Retinal pigment epithelial cell (primary cell): ENCODE measurements at places on chromosomes 13 and 19.

DNA sequence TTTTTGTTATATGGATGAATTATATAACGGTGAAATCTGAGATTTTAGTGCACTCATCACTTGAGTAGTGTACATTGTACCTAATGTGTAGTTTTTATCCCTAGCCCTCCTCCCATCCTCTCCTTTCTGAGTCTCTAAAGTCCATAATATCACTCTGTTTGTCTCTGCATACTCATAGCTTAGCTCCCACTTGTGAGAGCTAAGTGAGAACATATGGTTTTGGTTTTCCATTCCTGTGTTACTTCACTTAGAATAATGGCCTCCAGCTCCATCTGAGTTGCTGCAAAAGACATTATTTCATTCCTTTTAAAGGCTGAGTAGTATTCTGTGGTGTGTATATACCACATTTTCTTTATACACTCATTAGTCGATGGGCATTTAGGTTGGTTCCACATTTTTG, 94.0 kb downstream of the SLC10A2 start:
- DNase-seq: no peak

DNA sequence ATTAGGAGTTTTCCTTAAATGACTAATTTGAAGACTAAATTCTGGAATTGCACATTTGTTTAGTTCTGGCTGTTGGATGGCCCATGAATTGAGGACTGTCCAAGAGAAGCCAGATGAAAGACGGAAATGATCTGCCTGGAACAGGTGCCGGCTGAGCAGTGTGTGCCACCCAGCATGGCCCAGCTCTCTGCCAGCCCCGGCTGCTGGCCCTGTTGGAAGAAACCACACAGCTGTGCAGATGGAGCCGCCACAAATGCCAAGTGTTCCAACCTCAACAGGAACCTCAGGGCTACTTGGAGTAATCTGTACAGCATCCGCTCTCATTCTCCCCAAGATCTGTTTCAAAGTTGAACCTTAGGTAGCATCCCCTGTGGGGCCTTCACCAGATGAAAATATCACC, 67.0 kb upstream of the STARD13 start:
- DNase-seq: no peak

DNA sequence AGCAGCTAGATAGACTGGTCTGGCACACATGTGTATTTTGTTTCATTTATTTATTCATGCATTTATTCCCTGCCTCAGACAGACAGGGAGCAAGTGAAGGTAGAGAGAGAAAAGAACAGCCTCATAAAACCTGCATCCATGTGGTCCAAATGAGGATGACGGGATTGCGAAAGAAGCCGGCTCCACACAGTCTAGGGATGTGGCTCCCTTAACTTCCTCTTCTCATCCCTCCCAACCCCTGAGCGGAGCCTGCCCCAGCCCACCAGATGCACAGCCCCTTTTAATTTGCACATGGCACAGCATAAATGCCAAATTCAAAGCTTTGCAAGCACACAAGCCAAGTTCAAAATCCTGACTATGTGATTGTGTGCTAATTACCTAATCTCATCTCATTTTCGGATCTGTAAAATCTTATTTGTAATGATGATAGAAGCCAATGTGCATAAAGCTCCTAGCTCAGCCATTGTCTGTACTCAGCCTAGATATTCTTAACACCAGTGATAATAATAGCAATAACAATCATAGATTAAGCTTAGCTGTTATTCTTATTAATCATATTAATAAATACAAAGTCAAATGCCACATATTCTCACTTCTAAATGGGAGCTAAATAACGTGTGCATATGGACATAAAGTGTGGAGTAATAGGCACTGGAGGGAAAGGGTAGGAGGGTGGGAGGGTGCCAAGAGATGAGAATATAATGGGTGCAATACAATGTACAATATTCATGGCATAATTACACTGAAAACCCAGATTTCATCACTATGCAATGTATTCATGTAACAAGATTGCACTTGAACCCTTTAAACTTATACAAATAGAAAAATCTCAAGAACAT, 156.3 kb downstream of the DCT start:
- no peak for DNase-seq

DNA sequence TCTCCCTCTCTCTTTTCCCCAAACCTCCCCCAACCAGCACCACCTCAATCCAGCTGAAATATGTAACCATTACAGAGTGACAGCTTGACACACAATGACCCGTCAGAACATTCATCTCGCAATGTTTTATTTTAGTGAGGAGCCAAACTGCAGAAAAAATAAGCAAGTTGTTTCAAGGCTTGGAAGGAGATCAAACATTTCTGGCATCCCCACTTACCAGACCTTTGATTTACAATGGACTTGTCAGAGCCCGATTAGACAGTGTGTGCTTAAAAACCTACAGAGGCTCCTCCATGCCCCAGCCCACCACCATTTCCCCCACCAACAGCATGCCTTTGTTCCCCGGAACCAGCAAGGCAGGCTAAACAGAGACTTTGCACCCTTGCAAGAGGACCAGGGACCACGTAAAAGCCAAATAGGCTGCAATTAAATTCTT, 382.8 kb upstream of the ZNF507 start:
- DNase-seq: no peak

- DNase-seq: no peak
Measured at GRCh38 chr19:55912916-55913315, 19.2 kb downstream of the NLRP13 start.

GRCh38 chr13:26855921-26856320, 95.3 kb upstream of the GPR12 start:
- DNase-seq: no peak

DNA sequence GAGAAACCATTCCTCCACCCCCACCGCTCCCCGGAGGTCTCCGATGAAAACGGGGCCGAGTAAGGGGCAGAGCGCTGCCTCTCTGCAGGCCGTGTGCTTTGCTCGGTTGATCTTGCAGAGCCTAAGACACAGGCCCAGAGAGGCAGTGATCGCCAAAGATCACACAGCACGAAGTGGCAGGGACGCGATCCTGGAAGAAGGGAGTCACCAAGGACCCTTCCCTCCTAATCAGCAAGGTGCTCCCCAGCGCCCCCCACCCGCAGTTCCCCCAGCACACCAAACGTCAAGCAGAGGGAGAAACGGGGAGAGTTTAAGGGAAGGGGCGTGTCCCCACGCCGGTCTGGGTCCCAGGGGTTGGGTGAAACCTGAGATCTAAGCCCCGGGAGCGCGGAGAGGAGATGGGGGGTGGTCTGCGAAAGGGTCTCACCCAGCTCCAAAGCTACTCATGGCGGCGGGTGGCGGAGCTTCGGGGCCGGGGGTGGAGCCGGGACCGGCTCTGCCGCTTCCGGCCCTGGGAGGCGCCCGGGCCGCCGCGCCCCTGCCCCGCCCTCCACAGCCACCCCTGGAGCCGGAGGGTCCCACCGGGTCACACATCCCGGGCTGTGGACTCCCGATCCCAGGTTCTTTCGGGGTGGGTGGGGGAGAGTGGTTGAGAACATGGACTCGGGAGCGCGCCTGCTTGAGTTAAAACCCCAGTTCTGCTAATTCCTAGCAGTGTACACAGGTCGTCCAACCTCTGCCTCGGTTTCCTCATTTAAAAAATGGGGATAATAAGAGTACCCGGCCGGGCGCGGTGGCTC, at the start of gene EML2:
EML2 (minus strand) TSS at position 468 of the 800 bp plus-strand sequence; CDS start at position 447, 21 bp downstream.
- no peak for DNase-seq

DNA sequence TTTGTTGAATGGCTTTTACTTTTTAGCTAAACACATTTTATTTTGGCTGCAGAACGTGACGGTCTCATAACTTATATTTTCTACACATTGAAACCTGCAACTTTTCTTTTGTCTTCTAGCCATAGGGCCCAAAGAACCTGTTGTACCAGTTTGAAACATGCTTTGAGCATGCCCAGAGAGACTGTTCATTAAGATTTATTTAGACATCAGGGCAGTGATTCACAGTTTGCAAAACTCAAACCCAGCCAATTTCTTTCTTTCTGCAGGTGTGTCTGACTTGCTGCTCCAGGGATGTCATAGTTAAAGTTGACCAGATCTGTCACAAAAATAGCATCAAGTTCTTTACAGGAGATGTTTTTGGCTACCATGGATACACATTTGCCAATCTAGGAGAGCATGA, 22.0 kb downstream of the SAE1 start:
- no peak for DNase-seq

- DNase-seq: no peak
Measured at GRCh38 chr13:90568165-90568564, 779.3 kb upstream of the MIR17HG start.
